ENCODE measurements at places on chromosomes 4 and X.

GRCh38 chr4:141124224-141124623, 9.0 kb downstream of the RNF150 start:
- DNase-seq: no peak

DNA sequence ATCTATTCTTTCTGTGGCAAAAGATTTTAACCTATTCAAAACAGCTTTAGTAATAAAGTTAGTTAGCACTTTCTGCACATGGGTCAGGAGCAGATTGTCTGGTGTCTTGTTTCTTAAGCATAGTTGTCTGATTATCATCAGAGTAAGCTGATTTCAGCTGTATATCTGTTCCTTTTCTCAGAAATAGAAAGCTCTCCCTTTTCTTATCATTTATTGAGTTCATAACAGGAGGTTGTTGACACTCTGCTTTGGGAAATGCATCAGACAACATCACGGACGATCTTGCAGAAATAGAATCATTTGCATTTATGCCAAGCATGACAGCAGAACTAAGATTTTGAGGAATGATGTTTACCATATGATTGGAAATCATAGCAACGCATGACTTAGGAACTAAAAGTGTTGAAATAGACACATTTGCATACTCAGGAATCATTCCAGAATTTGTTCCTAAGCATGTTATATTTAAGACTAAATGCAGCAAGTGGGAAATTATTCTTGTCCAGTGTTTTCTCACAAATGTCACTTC, 66.7 kb downstream of the RBMX2 start:
- no peak for DNase-seq

DNA sequence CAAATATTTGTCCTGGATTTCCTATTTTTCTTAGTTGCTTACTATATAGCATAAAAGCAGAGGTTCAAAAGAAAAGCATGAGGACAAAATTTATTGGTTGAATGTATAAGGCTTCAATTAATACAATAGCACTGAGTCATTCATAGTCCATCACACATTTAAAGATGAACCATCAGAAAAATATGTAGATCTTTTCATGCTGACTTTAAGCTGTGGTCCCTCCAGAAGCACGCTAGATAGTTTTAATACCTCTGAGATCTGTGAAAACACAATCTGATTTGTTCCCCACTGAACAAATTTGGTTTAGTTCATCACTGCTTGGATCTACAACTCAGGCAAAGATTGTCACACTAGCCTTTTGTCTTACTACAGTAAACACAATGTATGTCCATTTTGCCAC, 377.2 kb upstream of the ANXA10 start:
- DNase-seq: no peak

DNA sequence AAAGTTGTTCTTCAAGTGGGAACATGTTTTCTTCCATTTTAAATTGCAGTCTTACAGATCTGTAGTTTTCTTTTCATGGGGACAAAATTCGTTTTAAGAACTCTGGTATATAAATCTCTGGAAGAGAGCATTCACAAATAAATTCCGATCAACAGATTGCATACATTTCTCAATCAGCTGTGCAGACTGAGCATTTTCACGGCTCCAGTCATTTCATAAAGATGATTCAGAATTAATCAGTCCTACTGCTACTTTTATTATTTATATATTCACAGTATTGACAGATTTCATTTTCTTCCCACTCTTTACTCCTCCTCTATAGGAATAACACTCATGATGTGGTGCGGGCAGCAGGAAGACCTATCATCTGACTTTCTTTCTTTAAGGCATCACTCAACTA, 534.9 kb upstream of the FTHL17 start:
- DNase-seq: no peak

- no peak for DNase-seq
These were observed 38.3 kb downstream of the SEC24D start for GRCh38 chr4:118797558-118798142.

- DNase-seq: no peak
These were observed 2.9 kb upstream of the MND1 start for GRCh38 chr4:153341575-153342090.

GRCh38 chr4:24664956-24665355, 80.6 kb upstream of the DHX15 start:
- DNase-seq: no peak

- DNase-seq: no peak
These were observed 45.7 kb downstream of the BEND2 start for GRCh38 chrX:18174971-18175370.

All from hematopoietic multipotent progenitor cell treated with erythropoietin and hydrocortisone succinate and interleukin-3 and kit ligand, for 17 days (in vitro differentiated cells).